ENCODE measurements at places on chromosomes 5 and 9. TPM values are rescaled to one million over a fixed set of nuclear protein-coding genes. Genes with fewer than 3 reads are reported as not detected.

The DMXL1 gene
- 59.5 TPM for total RNA-seq

The SLC2A6 gene
- 5.6 TPM for total RNA-seq

The APBB3 gene
- 19.8 TPM for total RNA-seq

The P4HA2 gene
- total RNA-seq: 553 TPM

The FIBCD1 gene
- 7.3 TPM for total RNA-seq

The RXRA gene
- 14.6 TPM for total RNA-seq

The UBTD2 gene
- 24.9 TPM for total RNA-seq

The ANKRD31 gene
- 0.26 TPM for total RNA-seq

The CD72 gene
- 1.0 TPM for total RNA-seq

The CFAP77 gene
- total RNA-seq: 0.26 TPM

The SLC24A2 gene
- total RNA-seq: under 0.01 TPM

The FOXD1 gene
- total RNA-seq: 0.77 TPM

The DDX4 gene
- total RNA-seq: not detected

The PCDHGB3 gene
- total RNA-seq: 5.8 TPM

The CDKN2B-AS1 gene
- total RNA-seq: 7.6 TPM

The SLC34A1 gene
- not detected for total RNA-seq

The CDC14B gene
- total RNA-seq: 46.0 TPM

The STPG3 gene
- total RNA-seq: not detected

The CTSV gene
- under 0.01 TPM for total RNA-seq

The PCDHB8 gene
- total RNA-seq: 0.26 TPM

The PFN3 gene
- total RNA-seq: not detected

The TNC gene
- 457 TPM for total RNA-seq

The TAF11L5 gene
- not detected for total RNA-seq

The PCAT7 gene
- total RNA-seq: under 0.01 TPM

The OR1K1 gene
- total RNA-seq: not detected

The PAX5 gene
- not detected for total RNA-seq

The SMIM32 gene
- total RNA-seq: not detected

The LMX1B gene
- not detected for total RNA-seq

The SHOC1 gene
- total RNA-seq: under 0.01 TPM

The ANKRA2 gene
- total RNA-seq: 29.7 TPM

The PHF2 gene
- total RNA-seq: 13.4 TPM

The TIMD4 gene
- not detected for total RNA-seq

The GABBR2 gene
- total RNA-seq: 0.33 TPM

The ENTREP1 gene
- total RNA-seq: under 0.01 TPM

The ARL14EPL gene
- not detected for total RNA-seq

The FAM78A gene
- 0.33 TPM for total RNA-seq

The CDX1 gene
- total RNA-seq: 0.33 TPM

The ADRB2 gene
- total RNA-seq: 4.5 TPM

The NUTM2G gene
- not detected for total RNA-seq

The ROPN1L gene
- 0.17 TPM for total RNA-seq

The IRGM gene
- not detected for total RNA-seq

The TIFAB gene
- not detected for total RNA-seq

The PTGES2 gene
- 57.6 TPM for total RNA-seq

The PCDHA10 gene
- 0.26 TPM for total RNA-seq

The PDZD2 gene
- 0.33 TPM for total RNA-seq

The WNK2 gene
- total RNA-seq: under 0.01 TPM

The CHD1 gene
- total RNA-seq: 48.4 TPM
